ENCODE measurements at places on chromosomes 2 and 18.
A peak's percentile ranks its signal among the peaks of the same experiment; 100 is the strongest.

DNA sequence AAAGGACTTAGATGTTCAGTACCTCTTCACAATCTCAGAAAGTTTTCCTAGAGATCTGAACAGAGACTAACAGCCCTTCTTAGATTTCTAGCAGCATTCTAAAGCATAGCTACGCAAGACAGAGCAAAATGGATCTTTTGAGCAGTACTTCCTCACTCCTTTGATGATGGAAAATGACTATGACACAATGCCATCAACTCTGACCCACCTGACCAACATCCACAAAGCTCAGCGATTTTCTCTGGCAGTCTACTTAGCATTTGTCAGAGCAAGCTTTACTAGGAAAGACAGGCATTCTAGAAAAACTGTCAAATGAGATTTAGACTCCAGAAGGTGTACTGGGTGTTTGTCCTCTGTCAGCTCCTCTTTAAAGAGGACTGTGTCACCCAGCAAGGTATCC, 180.9 kb upstream of the ACVR2A start:
- no peak for DNase-seq

DNA sequence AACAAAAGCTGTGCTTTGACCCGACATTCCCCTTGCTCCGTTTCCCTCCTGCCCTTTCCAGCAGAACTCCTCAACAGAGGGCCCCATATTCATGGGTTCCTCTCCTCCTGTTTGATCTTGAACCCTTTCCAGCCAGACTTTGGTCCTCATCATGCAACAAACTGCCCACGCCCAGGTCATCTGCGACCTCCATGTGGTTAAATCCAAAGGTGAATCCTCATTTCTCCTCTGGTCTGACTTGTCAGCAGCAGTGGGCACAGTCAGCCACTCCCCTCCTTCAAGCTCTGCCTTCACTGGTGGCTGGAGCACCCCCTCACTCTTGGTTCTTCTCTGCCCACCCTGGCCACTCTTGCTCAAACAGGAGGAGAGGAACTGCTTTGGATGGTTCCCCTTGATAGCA, 2.7 kb downstream of the HS1BP3 start:
- no peak for DNase-seq

DNA sequence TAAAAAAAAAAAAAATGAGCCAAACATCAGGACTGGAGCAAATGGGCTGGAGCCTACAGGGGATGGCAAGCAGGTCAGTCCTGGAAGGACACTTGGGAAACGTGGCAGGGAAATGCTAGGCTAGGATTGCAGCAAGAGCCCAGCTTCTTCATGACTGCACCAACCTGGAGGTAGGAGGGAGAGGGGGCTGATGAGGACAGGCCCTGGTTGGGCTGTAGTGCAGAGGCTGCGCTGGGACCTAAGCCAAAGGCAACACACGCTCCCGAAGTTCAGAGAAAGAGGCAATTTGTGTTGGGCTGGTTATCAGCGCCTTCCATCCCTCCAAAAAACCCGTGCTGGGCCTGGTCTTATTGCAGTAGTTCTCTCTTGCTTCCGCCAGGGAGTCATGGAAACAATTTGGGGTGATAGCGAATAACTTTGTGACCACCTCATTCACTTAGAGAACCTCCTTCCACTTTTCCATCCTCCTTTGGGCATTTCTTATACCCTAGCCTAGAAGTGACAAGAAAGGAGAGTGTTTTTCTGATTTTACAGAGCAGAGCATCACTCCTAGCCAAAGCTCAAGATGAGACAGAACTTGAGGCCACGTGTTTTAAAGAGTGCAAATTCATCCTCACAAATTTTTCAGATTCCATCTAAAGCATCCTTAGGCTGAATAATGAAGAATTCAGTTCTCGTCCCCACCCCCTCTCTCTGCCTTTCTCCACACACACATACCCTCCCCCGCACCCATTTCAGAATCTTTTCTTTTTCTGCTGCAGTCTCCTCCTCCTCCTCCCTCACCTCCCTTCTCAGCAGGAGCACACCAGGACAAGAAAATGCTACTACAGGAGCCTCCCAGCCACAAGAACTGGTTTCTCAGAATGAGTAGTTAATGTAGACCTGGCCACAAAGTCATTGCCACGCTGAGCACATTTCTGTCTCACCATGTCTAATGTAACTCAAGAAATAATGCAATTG, 82.5 kb upstream of the STPG4 start:
- DNase-seq, result no peak

DNA sequence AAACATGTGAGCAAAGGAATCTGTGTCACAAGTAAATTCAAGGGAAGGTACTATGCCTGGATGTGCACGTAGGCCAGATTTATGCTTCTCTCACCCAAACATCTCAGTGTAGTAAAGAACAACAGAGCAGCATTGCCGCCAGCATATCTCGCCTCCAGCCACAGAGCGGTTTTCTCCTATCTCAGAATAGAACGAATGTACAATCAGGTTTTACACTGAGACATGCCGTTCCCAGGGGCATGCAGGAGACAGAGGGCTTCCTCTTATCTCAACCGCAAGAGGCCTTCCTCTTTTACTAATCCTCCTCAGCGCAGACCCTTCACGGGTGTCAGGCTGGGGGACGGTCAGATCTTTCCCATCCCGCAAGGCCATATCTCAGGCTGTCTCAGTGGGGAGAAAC, 175.3 kb downstream of the RPIA start:
- DNase-seq, result peak; percentile 12

- DNase-seq, result peak; percentile 76
Observed at GRCh38 chr2:43225788-43226557, 433 bp downstream of the ZFP36L2 start.

DNA sequence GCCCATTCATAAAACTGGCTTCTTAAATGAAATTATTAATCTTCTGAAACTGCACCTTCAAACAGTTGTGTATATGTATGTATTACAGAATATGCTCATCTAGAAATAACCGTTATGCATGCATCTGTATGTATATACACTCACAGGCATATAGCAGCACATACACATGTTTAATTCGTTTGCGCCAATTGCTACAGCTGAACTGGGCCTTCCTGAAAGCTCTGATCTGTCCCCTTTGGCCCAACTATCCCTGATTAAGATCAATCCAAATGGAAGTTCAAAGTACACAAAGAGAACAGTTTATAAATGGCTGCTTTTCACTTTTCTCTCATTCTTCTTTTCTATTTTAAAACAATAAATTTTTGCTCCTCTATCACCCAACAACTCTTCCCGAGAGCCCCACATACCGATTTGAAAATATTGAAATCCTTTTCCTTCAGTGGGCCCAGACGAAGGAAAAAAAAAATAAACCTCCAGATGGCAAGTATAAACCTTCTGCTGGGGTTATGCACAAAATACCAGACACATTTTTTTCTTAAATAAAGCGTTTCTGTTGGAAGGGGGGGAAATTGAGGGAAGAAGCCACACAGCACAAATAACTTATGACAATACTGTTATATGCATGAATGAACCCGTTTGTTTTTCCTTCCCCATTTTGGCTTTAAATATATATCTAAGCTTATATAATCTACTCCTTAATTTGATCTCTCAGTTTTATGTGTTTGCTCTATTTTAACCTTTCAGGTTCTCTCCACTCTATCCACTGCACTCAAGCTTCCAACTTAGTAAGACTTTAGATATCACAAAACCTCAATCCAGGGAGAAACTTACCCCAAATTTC, 267.3 kb downstream of the TCF4 start:
- DNase-seq, result no peak

GRCh38 chr18:21686282-21687105, 18.1 kb downstream of the ABHD3 start:
- no peak for DNase-seq

- no peak for DNase-seq
Observed at GRCh38 chr2:30627151-30627550, 180.1 kb downstream of the CAPN13 start.

DNA sequence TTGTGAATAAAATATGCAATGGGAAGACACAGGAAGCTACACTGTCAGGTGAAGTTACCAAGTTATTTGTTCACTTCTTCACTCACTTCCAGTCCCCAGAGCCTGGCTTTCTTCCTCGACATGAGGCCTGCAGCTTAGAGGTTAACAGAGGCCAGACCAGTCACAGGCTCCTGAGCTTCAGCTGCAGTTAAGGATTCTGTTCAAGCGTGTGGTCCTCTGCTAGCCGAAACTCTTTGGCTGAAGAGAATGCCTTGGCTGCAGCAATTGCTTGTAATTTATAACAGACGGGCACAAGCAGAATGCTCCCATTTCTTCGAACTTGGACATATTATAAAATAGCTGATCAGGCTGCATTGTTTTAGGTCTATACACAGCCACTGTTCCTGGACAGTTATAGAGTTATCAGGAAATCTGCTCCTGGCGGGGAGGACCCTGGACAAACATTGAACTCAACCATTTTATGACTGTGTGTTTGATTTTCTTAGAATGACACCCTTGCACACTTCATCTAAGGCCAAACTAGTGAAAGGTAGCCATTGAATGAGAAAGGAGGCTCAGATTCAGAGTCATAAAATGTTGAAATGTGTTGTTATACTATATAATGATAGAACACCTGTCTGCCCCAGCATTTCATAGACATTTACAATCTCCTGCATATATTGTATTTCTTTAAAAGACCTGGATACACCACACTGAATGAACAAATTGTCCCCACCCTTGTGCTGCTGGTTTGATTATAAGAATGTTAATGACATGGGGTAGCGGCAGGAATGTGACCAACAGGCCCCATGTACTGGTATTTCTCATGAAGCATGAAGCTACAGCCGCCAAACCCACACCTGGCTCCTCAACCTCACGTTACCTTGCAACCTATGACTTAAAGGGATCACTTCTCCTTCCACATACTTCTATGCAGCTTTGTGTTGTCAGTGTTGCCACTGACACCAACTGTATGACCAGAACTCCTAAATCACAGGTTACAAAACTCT, 153.6 kb downstream of the TDRD15 start:
- DNase-seq, result no peak

GRCh38 chr2:217935901-217936684, 66.7 kb downstream of the TNS1 start:
- DNase-seq, result no peak

Data from AML-193 (cell line).